ENCODE measurements at places on chromosomes 5 and 9.

DNA sequence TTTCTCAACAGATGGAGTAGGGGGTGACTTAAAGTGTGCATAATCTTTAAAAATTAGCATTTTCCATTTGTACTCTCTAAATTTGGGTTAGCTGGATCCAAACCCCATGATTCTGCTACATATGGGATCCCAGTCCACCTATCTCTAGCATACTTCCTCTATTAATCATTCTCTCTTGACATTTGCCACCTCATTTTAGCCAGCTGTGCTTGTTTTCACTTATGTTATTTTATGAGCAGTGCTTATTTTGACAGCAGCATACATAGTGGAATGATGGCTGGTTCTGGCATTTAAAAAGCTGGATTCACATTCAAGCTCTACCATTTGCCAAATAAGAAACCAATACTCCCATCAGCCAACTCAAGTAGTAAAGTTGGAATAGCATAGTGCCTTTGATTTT is 22.5 kb upstream of the SNX18 start:
- DNase-seq = no peak

- DNase-seq = no peak
Measured at GRCh38 chr9:13386935-13387733, 107.6 kb upstream of the MPDZ start.

DNA sequence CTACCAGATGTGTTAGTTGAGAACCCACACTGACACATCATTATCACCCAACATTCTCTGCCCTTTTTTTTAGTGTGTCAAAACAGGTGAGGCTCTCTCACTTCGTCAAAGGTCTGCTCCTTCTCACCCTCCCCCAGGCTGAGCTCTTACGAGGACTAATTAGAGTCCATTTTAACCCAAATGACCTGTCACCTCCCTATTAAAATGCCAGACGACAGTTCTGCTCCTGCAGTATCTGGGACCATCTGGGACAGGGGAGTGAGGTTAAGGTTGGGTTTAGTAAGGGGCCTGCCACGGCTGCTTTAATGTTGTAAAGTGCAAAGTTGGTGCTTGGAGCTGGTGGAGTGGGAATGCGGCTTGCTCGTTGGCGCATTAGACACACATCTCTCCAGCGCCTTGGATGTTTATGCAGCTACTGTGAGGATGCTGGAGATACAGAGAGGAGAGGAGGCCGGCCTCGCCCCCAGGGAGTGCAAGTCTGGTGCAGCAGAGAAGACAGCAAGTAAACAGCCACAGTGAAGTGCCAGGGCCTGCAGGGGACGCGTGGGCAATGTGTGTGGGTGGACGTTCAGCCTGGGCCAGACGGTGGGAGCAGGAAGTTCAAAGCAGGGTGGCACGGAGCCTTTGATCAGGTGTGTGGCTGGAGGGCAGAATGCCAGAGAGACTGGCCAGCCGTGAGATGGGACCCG is 96.2 kb downstream of the C9orf50 start:
- DNase-seq = no peak

DNA sequence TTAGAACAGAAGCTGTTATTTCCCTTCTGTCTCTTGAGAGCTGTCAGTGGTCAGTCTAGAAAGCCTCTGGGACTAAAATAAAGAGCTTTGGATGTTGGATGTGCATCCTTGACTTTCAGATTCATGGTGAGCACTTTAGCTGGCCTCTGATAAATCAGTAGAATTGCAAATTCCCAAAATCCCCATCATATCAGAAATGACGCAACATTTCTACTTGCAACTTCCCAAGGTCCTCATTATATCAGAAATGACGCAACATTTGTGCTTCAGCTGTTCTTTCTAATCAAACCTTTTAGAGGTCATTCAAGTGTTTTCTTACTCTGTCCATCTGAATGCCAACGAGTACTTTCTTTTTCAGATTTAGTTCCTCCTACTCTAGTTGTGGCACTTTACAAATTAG is 167.3 kb upstream of the MOCS2 start:
- DNase-seq = no peak

GRCh38 chr5:42500003-42500599 is 76.9 kb downstream of the GHR start:
- DNase-seq = peak; percentile 56

GRCh38 chr5:62631909-62632580 is 53.4 kb downstream of the LRRC70 start:
- no peak for DNase-seq

DNA sequence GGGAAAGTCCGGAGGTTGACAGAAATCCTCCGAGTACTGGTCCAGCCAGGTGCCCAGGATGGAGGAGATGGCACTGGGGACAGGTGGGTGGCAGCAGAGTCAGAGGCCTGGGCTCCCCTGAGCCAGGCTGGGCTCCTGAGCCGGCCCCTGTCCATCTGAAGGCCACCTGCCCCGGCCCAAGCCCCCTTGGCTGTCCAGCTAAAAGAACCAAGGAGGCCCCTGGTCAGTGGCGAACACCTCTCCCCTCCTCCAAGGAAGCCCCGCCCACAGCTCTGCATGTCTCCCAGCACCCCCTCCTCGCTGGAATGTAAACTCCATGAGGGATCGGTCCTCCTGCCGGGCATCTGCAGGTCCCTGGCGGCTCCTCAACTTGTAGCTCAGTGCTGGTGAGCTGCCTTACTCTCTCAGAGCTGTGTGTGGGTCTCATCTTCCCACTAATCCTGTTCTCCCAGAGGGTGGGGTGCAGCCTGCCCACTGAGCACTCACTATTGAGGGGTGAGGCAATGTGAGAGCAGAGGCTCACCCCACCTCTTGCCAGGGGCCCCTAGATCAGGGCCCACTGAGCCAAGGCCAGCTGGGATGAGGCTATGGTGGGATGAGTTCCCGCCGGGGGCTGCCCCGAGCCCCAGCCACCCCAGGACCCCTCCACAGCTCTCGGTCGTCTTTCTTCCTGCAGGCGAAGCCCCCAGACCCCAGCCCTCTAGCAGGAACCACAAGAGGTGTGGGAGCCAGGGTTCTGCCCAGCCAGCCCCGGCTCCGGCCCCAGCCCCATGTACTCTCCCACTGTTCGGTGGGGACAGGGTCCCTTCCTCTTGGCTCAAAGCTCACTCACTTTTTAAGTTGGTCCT is 12.0 kb downstream of the RALGDS start:
- no peak for DNase-seq

DNA sequence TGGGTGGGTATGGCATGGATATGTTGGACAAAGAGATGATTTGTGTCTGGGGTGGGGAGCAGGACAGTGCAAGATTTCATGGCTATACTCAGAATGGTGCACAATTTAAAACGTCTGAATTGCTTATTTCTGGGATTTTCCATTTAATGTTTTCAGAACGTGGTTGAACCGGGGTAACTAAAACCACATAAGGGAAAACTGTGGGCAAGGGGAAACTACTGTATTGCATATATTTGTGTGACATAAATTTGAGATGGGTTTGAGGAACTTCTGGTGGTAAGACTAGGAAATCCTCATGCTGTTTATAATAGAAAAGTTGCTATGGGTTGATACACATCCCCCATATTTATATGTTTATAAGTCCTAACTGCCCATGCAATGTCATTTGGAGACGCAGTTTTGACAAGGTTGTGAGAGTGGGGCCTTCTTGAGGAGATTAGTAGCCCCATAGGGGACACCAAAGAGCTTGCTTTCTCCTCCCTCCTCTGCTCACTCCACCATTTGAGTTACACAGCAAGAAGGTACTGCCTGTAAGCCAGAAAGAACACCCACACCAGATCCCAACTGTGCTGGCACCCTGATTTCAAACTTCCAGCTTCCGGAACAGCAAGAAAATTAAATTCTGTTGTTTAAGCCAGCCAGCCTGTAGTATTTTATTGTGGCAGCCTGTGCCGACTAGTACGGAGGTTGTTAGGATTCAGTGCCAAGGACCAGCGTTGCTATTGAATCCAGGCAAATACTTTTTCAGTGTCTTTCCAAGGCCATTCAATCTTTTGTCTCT is 2118.9 kb downstream of the MAT2B start:
- DNase-seq = no peak

DNA sequence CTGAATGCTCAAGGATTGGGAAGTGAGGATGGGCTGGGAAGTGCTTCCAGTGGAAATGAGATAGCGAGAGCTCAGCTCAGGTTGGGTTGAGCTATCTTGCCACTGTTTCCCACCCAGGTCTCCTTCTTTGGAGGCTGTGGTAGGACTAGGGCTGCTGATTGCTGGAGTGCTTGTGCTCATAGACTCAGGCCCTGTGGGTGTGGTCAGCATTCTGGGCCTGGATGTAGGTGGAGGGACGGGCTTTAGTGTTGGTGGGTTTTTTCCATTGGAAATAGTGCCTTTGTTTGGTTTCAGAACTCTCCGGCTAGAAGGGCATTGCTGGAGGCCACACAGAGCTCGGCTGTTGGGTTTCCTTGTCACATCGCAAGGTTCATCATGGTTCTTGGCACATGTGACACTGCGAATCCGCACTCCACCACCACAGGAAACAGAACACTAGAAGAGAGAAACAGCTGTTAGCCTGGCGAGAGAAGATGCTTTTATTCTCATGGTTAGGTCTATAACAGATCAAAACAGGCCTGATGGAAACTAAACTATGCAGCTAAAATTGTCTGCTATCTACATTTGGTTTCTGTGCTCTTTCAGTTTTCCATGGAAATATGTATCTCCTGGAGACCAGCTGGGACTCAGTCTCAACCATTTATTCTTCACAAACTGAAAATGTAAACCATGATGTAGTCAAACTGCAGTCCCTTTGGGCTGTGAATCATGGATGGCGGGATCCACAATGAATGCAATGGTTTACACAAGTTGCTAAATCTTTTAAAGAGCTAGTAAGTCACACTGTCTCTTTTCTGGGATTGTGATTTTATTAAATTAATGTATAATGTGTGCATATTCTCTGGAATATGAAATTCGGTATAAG is 136.2 kb downstream of the TARS1 start:
- DNase-seq = no peak

DNA sequence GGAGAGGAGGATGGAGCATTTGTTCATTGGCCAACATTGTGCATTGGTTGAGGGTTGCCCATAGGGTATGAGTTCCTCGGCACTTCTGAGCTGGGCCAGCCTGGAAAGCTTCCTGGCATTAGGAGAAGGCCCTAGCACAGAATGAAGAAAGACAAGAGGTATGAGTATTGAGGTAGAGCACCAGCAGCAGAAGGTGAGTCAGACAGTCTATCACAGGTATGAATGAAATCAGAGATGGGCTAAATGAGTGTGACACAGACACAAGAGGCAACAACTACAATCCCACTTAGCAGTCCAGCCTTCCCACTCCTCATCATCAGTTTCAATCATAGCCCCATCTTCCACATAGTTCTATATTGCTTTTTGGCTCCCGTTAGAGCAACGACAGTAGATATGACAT is 25.4 kb upstream of the TGFBR1 start:
- DNase-seq = no peak

GRCh38 chr9:124786881-124787573 is 10.1 kb downstream of the OLFML2A start:
- DNase-seq = peak; percentile 29

GRCh38 chr5:51347157-51347556 is 36.1 kb upstream of the ISL1 start:
- DNase-seq = no peak

DNA sequence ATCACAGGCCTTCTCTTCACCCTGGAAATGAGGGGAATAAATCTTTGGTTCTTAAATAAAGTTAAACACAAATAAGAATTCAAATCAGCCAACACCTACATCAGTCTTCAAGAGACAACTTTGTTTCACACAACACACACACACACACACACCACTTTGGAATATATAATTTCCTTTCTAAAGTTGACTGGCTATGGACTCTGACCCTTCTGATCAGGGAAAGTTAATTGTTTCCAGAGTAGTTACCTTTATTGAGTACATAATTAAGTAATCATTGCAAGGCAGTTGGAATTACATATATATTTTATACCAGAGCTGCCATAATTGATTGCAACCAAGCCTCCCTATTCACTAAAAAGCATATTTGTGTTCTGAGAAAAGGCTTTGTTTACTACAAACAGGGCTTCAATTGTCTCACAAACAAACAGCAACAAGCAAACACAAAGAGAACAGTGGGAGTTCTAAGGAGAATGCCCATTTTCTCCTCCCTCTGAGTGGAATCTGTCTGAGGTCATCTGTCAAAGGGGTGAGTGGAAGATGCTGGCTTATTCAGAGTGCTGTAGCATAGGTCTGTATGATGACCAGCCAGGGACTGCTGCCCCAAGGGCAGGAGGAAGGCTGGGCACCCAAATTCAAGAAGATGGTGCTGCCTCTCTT is 136.6 kb downstream of the SEMA6A start:
- DNase-seq = no peak

DNA sequence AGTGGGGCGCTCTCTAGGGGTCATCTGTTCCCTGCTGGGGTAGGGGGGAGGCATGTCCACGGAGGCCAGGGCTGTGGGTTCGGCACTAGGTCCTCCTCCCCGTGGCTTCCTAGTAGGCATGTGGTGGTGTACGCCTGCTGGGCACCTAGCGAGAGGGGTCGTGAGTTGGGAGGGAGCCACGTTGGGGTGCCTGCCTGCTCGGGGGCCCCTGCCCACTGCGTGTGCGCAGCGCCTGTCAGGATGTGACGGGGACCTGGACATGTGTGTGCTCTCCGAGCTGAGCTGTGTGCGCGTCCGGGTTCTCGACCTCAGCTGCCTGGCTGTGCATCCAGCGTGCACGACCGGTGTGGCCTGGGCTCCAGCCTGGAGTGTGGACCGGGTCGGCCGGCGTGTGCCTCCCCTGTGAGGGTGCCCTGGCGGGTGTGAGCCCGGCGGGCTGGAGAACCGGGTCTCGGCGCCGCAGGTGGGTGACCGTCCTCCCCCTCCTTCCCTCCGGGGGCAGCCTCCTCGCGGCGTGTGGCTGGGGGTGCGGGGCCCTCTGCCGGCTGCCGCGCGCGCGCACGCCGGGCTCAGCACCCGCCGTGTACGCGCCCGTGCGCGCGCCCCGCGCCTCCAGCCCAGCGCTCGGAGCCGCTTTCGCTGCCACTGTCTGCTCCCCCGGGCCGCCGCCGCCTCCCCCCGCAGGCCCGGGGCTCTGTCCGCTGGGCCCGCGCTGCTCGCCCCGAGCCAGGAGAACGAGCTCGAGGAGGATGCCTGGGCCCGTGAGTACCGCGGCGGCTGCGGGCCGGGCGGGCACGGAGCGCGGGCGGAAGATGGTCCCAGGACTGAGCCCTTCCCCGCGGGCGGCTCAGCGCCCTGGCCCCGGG is at the start of gene PRR7:
TSS of gene PRR7 (plus strand) at position 615 of the 866 bp plus-strand sequence. CDS start 8,254 bp downstream, outside the sequence.
- peak; percentile 79 for DNase-seq

- no peak for DNase-seq
Measured at GRCh38 chr5:104556957-104557356, 994.4 kb upstream of the NUDT12 start.
